ENCODE measurements at places on chromosomes 5 and 9.

DNA sequence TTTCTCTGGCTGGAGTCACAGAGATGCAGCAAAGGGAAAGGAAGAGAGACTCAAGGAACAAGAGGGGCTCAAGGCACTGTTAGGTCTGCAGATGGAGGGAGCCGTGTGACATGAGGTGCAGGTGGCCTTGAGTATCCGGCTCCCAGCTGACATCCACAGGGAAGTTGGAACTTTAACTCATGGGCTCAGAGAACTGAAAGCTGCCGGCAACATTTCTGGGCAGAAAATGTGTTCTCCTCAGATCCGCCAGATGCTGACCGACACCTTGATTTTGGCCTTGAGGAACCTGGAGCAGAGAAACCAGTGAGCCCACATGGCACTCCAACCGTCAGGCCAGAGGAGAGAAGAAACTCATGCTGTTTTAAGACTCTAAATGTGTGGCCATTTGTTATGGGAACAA, 258.1 kb upstream of the IRX2 start:
- DNase-seq = no peak

DNA sequence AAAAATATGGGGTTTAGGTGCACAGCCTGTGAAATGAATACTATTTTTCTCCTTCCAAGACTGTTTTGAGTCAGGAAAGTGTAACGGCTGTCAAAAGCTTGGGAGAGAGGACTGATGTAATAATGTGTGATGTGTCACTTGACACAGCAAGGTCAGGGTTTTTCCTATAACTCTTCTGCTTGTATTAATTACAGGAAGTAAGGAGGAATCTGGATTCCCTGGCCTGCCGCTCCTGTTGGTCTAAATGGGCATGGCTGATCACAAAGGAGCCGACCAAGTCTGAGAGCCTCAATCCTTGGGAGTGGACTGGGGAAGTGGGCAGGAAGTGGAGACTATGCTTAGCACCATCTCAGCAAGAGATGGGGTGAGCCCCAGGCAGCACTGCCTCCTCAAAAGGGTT, 16.7 kb upstream of the SLC28A3 start:
- no peak for DNase-seq

DNA sequence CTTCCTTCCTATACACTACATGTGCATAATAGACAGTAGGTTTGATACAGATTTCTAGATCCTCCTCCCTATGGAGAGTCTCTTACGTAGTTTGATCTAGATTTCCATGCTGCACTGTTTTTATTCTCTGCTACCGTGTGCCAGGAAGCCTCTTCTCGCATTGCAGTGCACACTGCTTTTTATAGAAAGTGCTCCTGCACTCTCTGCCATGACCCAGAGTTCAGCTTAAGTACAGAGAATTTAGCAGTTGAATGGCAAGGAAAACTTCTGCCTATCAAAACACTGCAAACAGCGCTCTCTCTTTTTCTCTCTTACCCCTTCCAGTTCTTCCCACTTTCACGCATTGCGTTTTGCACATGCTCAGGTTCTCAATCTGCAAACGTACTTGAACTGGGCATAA, 187.4 kb downstream of the ARHGAP26 start:
- DNase-seq = no peak

GRCh38 chr5:109837231-109837861, 147.6 kb downstream of the MAN2A1 start:
- DNase-seq = no peak

DNA sequence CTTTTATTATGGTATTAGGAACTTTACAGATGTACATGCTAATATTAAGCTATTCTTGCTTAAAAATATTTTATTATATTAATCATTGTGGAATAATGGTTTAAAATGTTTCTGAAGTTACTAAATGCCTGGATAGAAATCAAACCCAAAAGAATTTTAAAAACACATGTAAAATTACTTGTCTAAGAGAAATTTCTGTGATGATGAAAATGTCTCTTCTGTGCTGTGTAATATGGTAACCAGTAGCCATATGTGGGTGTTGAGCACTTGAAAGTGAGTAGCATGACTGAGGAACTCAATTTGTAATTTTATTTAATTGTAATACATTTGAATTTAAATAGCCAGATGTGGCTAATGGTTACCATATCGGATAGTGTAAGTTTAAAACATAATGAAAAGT, 66.7 kb upstream of the HSPB3 start:
- DNase-seq = no peak

DNA sequence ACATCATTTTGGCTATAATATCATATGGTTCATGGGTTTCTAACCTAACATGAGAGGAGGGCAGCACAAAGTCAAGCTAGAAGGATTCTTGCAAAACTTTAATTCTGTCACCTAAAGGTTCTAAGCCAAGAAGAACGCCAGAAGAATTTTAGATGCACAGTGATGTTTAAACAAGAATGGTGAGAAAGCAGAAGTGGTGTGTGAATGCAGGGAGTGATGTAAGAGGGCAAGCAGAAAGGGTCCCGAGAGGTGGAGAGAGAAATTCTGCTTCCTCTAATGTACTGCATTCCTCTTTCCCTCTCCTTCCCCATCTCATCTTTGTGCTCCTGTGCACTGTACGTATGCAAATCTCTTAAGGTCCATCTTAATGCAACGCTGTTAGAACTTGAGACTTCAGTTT, 2.1 kb upstream of the TRMO start:
- no peak for DNase-seq

DNA sequence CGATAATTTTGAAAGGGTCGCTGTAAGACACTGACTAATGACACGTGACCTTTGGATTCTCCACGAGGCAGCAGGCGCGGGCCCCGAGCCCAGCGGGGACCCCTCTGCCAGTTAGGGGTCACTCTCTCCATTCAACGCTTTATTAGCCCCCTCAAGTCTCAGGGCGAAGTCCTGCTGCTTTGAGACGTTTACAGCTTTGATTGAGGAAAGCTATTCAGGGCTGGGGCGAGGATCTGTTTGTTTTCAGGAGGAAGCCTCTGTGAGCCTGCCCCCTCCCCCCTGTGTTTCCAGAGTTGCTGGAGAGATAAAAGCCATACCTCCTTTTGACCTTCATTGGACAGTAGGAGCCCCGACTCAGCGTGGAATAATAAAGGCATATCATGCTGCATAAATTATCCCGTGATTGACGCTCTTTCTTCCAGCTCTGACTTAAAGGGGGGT, 31.4 kb upstream of the MSX2 start:
- no peak for DNase-seq

DNA sequence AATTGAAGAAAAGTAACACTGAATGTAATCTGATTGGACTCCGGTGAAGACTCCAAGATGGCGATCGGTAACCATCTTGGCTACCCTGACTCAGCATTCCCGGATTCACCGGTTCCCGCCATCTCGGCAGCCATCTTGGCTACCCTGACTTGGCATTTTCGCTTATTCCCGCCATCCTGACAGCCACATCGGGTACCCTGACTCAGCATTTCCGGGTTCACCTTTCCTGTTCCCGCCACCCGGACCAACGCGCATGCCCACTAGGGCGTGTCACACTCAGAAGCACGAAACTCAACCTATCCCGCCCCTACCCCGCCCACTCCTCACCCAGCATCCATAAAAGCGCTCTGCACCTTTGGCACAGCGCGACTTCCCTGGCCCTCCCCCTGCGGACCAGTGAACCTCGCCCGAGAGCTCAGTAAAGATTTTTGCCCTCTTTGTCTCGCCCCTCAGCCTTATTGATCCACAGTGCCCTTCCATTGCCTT, 17.2 kb downstream of the SPTLC1 start:
- peak; percentile 33 for DNase-seq

DNA sequence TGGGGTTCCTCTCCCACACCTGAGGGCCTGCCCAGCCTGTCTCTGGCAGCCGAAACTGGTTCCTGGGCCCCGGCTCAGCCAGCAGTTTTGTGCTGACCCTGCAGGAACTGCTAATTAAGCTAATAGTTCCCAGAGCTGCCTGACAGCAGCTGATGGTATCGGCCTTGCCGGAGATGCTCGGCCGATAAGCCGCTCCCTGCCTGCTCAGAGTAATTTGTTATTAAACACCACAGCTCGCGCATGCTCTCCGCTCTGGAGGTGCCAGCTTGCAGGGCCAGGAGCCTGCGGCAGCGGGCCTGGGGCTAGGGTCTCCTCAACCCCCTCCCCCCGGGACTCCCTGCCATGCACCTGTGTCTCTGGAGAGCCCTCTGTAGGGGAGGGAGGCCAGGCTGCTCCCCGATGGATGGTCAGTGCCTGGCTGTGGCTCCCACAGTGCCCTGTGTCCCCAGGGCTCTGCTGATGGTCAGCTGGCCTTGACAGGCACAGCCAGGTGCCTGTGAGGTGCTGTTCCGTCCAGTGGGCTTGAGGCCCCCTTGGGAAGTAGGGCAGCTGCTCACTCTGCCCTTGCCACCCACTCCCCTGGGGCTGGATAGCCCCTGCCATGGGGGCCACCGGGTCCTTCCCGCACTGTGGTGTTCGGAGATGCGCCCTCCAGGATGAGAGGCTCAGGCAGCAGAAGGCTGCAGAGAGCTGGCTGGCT, 41.7 kb downstream of the RXRA start:
- DNase-seq = no peak

- DNase-seq = no peak
Measured at GRCh38 chr5:124179819-124180218, 566.6 kb downstream of the ZNF608 start.

GRCh38 chr9:137082925-137083290, 3.9 kb upstream of the MAN1B1 start:
- no peak for DNase-seq

GRCh38 chr9:134967547-134967930, 49.8 kb upstream of the FCN1 start:
- DNase-seq = no peak

DNA sequence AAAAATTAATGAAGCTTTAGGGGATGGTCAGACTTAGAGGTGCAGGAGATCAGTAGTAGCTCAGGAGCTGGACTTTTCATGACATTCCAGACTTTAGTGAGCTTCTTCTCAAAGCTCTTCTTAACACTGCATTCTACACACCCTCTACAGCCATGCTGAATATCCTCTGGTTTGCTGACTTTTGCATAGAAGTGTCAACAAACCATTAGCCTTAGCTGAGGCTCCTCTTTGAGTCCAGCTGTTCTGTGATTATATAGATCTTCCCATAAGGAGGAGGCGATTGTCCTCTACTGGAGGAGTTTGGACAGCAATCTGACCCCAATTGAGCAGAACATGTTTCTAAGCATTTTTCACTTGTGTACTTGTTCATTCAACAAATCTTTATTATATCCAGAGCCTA, 75.0 kb upstream of the RUSC2 start:
- DNase-seq = no peak

GRCh38 chr5:27038476-27038875, at the start of gene CDH9:
CDH9 (minus strand) TSS chr5:27038586; CDS start chr5:26988333, 50,253 bp downstream.
- no peak for DNase-seq

DNA sequence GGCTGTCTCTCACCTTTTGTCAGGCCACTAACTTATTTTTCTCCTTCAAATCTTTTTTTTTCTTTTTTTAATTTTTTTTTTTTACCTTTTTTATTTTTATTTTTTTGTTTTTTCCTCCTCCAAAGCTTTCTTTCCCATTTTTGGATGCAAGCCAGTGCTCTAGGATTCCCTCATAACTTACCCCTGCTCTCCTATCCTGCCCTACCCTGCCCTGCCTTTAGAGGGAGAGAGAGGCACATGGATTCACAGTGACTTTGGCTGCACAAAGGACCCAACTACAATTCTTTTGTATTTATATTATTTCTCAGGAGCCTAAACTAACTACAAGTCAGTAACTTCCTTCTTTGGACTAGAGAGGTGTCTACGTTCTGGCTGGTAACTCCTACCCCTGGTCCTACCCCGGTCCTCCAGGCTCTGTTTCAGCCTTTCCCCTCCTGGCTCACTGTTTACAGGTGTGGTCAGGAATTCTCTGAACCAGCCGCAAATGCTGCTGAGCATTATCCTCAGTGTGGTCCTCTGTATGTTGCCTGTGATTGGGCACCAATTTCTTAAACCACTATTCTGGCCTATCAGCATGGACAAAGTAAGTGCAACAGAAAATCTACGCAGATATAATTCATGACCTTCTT, 8.4 kb upstream of the RUSC2 start:
- no peak for DNase-seq

DNA sequence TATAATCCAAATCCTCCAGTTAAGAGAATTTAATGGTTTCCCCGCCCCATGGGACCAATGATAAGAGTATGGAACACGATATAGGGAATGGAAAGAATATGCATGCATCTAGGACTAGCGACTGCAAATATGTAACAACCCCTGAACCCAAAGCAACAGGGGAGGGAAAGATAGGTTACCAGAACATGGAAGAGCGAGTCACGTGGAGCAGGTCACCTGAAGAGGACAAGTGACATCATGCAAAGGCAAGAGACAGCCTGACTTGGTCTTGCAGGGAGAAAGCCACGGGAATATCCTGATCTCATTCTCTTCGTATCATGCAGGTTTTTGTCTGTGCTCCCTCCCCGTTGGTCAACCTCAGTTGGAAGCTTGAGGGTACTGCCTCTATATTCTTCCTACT, 4.7 kb upstream of the UHRF2 start:
- no peak for DNase-seq

DNA sequence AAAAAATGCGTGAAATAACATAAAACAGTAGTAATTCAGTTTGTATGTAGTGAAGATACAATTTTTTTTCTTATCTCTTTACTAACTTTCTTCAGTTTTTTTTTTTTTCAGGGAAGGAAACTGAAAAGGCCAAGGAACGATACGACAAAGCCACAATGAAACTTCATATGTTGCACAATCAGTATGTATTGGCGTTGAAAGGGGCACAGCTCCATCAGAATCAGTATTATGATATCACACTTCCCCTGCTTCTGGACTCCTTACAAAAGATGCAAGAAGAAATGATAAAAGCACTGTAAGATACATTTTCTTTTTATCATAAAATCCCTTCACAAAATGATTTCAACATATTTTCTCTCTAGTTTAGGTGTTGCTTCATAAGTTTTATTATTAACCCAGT, 120.0 kb downstream of the FER start:
- DNase-seq = no peak

GRCh38 chr9:82934949-82935348, 128.0 kb downstream of the RASEF start:
- no peak for DNase-seq

DNA sequence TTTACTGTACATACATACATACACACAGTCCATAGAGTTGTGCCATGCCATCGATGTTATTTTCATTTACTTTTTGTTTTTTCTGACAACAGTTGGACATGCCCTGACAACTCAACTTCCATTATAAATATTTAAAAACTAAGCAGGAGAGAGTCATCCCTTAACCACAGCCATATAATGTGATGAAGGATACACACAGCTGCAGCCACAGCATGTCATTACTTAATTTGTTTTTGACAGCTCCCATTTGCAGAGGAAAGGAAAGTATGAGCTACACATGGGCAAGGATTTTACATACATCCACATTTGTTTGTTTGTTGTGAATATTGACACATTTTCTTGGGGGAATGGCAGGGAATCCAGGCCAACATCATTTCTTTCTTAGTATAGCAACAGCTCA, 91.5 kb upstream of the TUT7 start:
- DNase-seq = no peak

GRCh38 chr9:134062461-134063087, 5.3 kb downstream of the BRD3 start:
- DNase-seq = no peak

GRCh38 chr5:63811961-63812360, 150.3 kb downstream of the HTR1A start:
- DNase-seq = no peak

Measured in hypothalamus (tissue), 51 donors.